GM12878 (cell line): ENCODE measurements at places on chromosomes 16 and 17. TPM values are rescaled to one million over a fixed set of nuclear protein-coding genes. Genes with fewer than 3 reads are reported as not detected.

- no peak overlapping the region for H3K27ac ChIP-seq
- H3K4me1 ChIP-seq: no peaks in the 10 kb centered on the region
- no peak overlapping the region for H3K4me3 ChIP-seq
- no peak for DNase-seq
- no peaks in the 10 kb centered on the region for H3K36me3 ChIP-seq
- H3K27me3 ChIP-seq: no peaks in the 10 kb centered on the region
These were observed 129.4 kb upstream of the SEC14L1 start for GRCh38 chr17:77011173-77012011.

GRCh38 chr16:6081320-6081976, 983.9 kb upstream of the EEF2KMT start:
- DNase-seq: no peak
- no peak overlapping the region for H3K4me3 ChIP-seq
- H3K27ac ChIP-seq: no peak overlapping the region
- no peaks in the 10 kb centered on the region for H3K4me1 ChIP-seq
- no peaks in the 10 kb centered on the region for H3K36me3 ChIP-seq

ENPP7 gene
- 0.21 and 0.41 TPM in 2 replicates for total RNA-seq

DNA sequence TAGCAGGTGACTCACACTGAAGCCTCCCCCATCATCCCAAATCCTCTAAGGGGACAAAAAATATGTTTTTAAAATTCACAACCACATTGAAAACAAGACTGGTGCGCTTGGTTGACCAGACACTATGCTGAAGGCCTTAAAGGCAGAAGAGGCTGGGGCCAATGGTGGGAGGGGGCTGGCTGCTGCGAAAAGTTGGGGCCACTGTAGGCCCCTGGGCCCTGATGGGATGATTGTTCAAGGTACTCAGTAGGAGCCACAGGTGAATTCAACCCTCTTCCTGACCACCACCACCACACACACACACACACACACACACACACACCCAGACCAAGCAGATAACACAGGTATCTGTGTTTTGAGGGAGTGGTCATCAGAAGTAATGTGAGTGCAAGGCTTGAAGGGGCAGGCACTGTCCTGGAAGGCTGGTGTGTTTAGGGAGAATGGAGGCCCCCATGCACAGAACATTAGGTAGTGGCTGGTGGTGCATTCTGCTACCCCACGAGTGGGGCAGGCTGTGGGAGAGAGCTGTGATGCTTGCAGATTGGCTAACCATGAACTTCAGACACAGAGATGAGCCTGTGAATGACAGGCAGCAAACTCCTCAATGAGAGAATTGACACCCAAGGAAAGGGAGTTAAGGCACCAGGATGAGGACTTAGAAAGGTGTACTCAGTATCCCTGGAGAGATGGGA, 55.0 kb downstream of the NT5M start:
- H3K27ac ChIP-seq: no peak overlapping the region
- H3K4me1 ChIP-seq: no peaks in the 10 kb centered on the region
- H3K27me3 ChIP-seq: no peaks in the 10 kb centered on the region
- no peak overlapping the region for H3K4me3 ChIP-seq

GRCh38 chr17:78865682-78866390, 25.2 kb upstream of the USP36 start:
- no peak for DNase-seq
- H3K4me1 ChIP-seq: no peaks in the 10 kb centered on the region
- no peaks in the 10 kb centered on the region for H3K36me3 ChIP-seq
- H3K4me3 ChIP-seq: no peak overlapping the region
- 0 out of 2 replicates have a peak, but pooled peaks cover 1% of the 10 kb centered on the region for H3K27me3 ChIP-seq
- no peak overlapping the region for H3K27ac ChIP-seq

DNA sequence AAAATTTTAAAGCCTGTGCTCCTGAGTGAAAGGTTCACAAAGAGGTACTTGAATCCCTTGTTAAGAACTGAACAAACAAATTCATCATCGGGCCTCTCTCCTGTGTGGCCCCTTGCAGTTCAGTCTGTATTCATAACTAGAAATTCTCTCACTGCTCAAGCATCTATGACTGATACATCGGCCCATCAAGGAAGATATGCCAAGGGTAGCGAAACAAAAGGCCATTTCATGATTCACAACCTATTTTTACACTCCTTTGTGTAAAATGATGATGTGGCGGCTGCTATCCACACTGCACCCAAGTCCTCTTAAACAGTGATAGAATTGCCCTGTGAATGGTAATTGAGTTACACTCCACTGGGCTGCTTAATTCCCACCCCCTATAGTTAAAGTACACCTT, 204.6 kb downstream of the STX8 start:
- no peaks in the 10 kb centered on the region for H3K27me3 ChIP-seq
- no peak overlapping the region for H3K4me3 ChIP-seq
- peaks cover 12% of the 10 kb centered on the region for H3K4me1 ChIP-seq
- peak; percentile 37 for DNase-seq
- H3K36me3 ChIP-seq: no peaks in the 10 kb centered on the region

- no peak overlapping the region for H3K27ac ChIP-seq
- H3K4me3 ChIP-seq: no peak overlapping the region
- no peaks in the 10 kb centered on the region for H3K4me1 ChIP-seq
- no peaks in the 10 kb centered on the region for H3K27me3 ChIP-seq
- no peak for DNase-seq
These were observed 13.1 kb downstream of the MAP2K3 start for GRCh38 chr17:21297597-21297996.

TMEM100 gene
- not detected in 2 replicates for total RNA-seq

DNA sequence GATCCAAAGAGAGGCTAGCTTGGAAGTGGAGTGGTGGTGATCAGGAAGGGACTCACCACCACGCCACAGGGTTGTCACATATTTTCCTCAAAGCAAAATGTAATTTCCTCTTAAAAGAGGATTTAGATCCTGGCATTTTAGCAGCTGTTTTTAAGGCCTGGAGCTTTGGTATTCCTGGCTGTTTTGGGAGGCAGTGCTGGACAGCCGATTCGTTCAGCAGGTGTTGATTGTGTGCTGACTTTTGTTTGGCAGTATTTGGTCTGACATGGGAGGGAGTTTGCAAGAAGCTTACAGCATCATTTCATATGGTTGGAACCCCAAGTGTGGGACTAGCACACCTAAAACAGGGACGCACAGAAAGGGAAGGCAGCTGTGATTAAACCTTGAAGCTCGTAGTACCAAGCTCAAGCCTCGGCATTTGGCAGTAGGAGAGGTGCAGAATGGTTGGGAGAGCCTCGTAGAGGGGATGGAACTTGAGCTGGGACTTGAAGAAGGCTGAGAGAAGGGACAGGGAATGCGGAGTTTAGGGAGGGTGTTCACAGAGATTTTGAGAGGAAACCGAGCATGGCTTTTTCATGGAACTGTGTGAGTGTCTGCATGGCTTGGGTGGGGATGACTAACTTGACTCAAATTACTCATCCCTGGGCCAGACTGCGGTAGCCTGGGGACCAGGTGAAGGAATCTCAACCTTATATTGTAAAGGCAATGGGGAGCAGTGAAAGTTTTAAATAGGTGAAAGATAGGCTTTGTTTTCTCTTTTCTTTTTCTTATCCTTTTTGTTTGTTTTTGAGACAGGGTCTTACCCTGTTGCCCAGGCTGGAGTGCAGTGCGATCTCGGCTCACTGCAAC, 52.3 kb downstream of the RPTOR start:
- no peak overlapping the region for H3K27ac ChIP-seq
- no peak overlapping the region for H3K4me3 ChIP-seq
- H3K36me3 ChIP-seq: peaks cover 2% of the 10 kb centered on the region
- no peak for DNase-seq

GRCh38 chr16:78926723-78927210, 673.8 kb downstream of the MAF start:
- no peaks in the 10 kb centered on the region for H3K36me3 ChIP-seq
- no peak overlapping the region for H3K4me3 ChIP-seq
- H3K27me3 ChIP-seq: no peaks in the 10 kb centered on the region
- H3K27ac ChIP-seq: no peak overlapping the region
- no peak for DNase-seq

GSDMA gene
- total RNA-seq: not detected in 2 replicates

GRCh38 chr16:48347191-48347865, 37.9 kb downstream of the SIAH1 start:
- no peaks in the 10 kb centered on the region for H3K27me3 ChIP-seq
- DNase-seq: no peak
- no peaks in the 10 kb centered on the region for H3K4me1 ChIP-seq
- H3K4me3 ChIP-seq: no peak overlapping the region
- peaks cover 9% of the 10 kb centered on the region for H3K36me3 ChIP-seq

DNA sequence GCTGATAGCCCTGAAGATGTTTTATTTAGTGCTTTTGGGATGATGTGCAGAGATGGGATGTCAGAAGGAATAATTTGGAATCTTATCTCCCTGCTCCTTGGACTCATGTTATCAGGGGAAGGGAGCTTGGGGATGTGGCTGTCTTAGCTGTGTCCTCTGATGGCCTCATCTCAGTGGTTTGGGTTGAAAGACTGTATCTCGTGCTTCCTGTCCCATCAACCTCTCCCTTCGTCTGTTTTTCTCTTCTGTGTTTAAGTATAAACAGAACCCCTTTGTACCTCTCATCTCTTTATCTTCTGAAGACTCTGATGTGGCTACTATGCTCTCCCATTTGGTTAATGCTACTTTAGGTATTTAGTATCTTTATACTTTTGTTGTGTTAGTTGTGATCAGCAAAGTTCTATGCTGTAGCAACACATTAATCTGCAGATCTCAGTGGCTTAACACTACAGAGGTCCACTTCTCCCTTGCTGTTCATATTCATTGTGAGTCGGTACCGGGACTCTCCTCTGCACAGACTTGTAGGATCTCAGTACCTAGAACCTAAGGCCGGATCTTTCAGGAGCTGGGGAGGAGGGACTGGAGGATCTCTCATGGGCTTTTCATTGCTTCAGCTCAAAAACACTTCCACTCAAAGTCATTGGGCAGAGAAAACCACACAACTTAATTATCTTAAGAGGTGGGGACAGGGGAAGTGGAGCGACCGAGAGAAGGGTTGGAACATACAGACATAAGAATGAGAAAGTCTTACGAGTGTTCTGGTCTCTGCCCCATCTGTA, 28.8 kb downstream of the PRKCA start:
- no peaks in the 10 kb centered on the region for H3K36me3 ChIP-seq
- no peak overlapping the region for H3K27ac ChIP-seq
- no peaks in the 10 kb centered on the region for H3K27me3 ChIP-seq
- H3K4me3 ChIP-seq: no peak overlapping the region

GJD3 gene
- total RNA-seq: not detected in 2 replicates

CHD3 gene
- 77.5 and 86.8 TPM in 2 replicates for total RNA-seq

DNA sequence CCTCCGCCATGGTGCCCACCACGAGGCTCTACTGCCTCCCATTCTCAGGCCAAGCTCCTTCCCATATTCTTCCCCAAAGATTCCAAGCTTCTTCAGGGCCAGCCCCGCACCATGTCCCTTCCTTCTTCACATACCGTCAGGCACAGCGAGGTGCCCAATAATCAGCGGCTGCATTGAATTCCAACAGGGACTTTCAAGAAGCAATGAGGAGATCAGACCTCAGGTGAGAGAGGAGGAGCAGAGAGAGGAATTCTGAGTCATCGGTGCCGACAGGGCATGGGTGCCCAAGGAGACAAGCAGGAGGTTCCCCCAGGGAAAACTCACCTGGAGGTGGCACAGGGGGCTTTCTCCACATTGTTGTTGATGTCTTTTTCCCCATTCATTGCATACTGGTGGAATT, 2.0 kb downstream of the NOS2 start:
- H3K36me3 ChIP-seq: no peaks in the 10 kb centered on the region
- H3K27ac ChIP-seq: no peak overlapping the region
- no peak for DNase-seq
- H3K4me1 ChIP-seq: no peaks in the 10 kb centered on the region
- no peak overlapping the region for H3K4me3 ChIP-seq

RRN3 gene
- total RNA-seq: 27.5 and 29.4 TPM in 2 replicates
